ENCODE measurements at places on chromosomes 6 and 20.

GRCh38 chr6:113591896-113592827 lies 265.0 kb upstream of the MARCKS start:
- no peak for DNase-seq

DNA sequence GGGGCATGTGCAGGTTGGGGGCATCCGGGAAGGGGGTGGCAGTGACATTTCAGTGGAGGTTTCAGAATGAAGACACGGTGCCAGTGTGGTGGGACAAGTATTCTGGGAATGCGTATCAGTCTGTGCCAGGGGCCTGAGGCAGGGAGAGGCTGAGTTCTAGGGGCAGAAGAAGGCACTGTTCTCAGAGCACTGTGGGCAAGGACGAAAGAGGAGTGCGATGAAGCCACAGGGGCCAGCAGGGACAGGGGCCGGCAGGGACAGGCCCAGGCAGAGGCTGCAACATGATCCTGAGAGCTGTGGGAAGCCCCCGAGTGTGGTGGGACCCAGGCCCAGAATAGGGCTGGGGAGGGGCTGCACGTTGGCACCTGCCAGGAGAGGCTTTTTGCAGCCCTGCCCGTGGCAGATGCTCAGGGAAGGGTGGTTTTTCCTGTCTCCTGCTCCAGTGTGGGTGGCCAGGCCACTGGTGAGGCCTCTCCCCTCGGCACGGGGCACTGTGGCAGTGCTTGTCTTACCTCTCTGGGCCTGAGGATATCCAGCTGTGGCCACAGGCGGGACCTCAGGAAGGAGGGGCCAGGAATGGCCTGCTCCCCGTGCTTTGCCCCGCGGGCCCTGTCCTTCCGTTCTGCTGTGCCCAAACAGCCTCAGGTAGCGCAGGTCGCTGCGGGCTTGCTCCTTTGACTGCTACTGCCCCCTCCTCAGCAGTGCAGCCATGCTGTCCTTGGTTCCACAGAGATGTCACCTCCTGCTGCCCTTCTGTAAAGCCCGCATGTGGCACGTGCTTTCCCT lies 10.0 kb downstream of the ENTPD6 start:
- DNase-seq: no peak

DNA sequence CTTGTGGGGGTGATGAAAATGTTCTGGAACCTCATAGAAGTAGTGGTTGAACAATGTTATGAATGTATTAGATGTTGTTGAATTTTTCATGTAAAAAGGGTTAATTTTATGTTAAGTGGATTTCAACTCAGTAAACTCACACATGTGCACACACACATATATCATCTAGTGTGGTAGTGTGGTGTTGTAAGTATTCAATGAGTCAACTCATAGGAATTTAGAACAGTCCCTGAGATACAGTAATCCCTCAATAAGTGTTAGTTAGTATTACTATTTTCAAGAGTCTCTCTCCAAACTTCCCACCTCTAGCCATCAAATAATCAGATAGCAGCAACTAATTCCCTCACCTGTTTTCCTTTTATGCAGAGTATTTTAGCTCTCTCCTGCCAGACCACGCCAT lies 563.1 kb upstream of the JARID2 start:
- no peak for DNase-seq

DNA sequence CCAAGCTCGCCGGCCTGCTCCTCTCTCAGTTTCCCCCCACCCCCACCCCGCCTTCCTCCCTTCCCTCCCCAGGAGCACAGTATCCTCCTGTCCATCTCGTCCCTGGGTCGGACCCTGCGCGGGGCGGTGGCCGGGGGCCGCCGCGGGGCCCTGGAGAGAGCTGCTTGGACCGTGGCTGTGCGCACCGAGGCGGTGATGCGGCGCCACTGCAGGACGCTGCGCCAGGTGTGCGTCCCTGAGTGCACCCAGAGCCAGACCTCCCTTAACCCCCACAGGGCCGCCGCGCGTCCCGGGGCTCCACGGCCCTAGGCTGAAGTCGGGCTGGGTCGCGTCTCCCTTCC lies 2.2 kb downstream of the C20orf204 start:
- DNase-seq: no peak

DNA sequence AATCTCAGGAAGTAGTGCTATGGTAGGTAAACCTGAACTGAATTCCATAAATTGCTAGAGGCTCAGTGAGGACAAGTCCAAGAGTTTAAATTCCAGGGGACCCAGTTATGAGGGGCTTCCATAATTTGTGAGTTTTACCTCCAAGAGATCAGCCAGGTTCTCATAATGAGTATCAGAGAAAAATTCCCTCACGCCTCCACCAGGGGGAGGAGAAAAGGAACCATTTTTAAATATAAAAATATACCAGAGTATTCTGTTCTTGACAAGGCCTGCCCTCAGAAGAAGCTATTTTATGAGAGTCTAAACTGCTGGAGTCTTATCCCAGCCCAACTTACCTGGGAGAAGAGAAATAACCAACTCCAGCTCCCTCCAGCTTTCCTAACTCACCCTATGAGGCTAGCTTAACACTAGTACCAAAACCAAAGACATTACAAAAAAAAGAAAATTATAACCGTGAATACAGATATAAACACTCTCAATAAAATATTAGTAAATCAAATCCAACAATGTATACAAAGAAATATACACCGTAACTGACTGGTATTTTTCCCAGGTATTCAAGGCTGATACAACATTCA lies 158.7 kb downstream of the TFAP2A start:
- DNase-seq: no peak

- DNase-seq: no peak
These were observed 2.7 kb downstream of the SERPINB6 start for GRCh38 chr6:2968600-2969135.

GRCh38 chr6:112626468-112627082 lies 279.4 kb downstream of the RFPL4B start:
- DNase-seq: no peak

GRCh38 chr6:79544939-79545450 lies 7.8 kb upstream of the LCA5 start:
- DNase-seq: peak; percentile 77

Data from NCI-H460 (cell line).